ENCODE measurements at places on chromosomes 7 and 10.

GRCh38 chr7:106317971-106318370 is 33.2 kb upstream of the NAMPT start:
- DNase-seq = no peak

- no peak for DNase-seq
These were observed 702.1 kb downstream of the TNS3 start for GRCh38 chr7:46879783-46880182.

- no peak for DNase-seq
These were observed 89.1 kb downstream of the STRA8 start for GRCh38 chr7:135322571-135323340.

DNA sequence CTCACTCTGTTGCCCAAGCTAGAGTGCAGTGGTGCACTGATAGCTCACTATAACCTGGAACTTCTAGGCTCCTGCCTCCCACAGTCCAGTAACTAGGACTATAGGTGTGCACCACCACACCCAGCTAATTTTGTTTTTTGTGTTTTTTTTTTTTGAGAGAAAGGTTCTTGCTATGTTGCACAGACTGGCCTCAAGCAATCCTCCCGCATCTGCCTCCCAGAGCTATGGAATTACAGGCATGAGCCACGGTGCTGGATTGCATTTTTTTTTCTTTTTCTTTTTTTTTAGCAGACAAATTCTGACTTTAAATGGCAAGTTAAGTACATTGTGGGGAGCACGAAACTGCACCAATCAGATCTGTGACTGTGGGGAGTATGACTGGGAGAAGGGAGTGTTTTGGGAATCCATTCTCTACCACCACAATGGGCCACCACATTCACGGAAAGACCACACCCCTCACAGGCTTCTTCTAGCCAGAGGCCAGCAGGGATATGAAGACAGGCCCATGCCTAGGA is 58.1 kb upstream of the MSMB start:
- DNase-seq = no peak

- DNase-seq = no peak
These were observed 19.8 kb downstream of the ZNF775 start for GRCh38 chr7:150398965-150399320.

GRCh38 chr7:91126762-91127161 is 137.5 kb upstream of the FZD1 start:
- no peak for DNase-seq

GRCh38 chr7:132580717-132581285 is 4.5 kb upstream of the PLXNA4 start:
- DNase-seq = peak; percentile 83

- no peak for DNase-seq
These were observed 249.2 kb upstream of the PHF14 start for GRCh38 chr7:10724449-10724848.

- peak; percentile 55 for DNase-seq
These were observed 21.2 kb downstream of the CYP17A1 start for GRCh38 chr10:102815790-102816549.

- DNase-seq = no peak
These were observed 158.1 kb downstream of the LRRC4 start for GRCh38 chr7:127873151-127873550.

- no peak for DNase-seq
These were observed 27.7 kb upstream of the DNAAF5 start for GRCh38 chr7:698515-699475.
